ENCODE measurements at places on chromosomes 2 and 18.
A peak's percentile ranks its signal among the peaks of the same experiment; 100 is the strongest.

DNA sequence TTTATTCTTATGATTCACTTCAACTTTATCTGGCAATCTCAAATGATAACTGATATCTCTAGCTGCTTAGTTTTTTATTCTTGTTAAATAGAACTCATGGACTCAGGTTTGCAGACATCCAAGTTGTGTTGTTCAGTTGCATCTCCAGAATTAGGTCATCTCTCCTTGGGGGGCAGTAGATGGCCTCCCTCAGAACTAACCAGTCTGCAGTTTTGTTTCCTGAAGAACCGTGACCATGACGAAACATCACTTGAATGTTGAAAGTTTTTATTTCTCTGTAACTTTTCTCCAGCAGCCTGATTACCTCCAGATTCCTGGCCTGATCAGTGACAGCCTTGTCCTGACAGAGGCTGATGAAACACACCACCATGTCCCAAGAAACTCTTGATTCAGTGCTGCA lies 321.5 kb downstream of the GALNT13 start:
- no peak for DNase-seq

DNA sequence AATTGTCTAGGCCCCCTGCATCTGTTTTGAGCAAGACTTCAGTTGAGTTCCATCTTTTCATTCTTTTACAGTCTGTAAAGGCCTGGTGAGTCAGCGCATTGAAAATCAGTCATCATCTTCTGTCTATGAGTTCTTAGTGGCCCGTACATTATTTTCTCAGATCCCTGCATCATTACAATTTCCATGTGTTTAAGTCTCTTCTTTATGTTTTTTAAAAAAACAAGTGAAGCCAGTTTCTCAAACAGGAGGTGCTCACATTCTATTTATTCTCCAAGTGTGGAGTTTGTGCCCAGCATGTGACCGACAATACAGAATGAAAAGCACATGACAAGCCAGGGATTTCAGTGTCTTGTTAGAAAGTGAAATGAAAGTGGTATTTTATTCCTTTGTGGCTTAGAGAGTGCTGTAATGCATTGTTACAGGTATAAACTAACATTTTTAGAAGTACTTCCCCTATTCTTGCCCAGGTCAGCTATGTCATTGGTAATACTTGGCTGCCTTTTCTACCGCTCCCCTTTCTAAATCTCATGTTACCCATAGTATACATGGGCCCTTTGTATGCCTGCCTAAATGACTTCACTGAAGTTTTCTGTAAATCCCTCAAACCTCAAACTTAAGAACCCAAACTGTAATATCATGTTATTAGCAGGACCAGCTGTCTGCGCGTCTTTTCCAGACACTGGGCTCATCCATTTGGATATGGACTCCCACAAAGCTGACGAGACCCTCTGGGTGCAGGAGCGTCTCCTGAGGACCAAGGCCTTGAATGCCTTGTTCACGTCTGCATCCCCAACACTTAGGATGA lies 67.6 kb downstream of the FEZ2 start:
- DNase-seq: no peak

- DNase-seq: peak; percentile 16
These were observed 44.1 kb downstream of the EVA1A start for GRCh38 chr2:75516378-75517360.

DNA sequence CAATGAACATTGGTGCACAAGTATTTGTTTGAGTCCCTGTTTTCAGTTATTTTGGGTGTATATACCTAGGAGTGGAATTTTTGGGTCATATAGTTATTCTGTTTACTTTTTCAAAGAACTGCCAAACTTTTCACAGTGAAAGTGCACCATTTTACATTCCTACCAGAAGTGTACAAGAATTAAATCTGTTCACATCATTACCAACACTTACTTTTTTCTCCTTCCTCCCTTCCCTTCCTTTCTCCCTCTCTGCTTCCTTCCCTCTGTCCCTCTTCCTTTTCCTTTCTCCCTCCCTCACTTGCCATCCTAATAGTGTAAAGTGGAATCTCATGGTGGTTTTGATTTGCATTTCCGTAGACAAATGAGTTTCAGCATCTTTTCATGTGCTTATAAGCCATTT lies 11.9 kb downstream of the ADNP2 start:
- no peak for DNase-seq

GRCh38 chr18:57301573-57302559 lies 50.5 kb upstream of the ST8SIA3 start:
- no peak for DNase-seq
